OCI-M1 (cell line): ENCODE measurements at places on chromosomes 2 and 18.

- peak; percentile 27 for DNase-seq
Observed at GRCh38 chr2:144701259-144701658, 181.3 kb upstream of the ZEB2 start.

DNA sequence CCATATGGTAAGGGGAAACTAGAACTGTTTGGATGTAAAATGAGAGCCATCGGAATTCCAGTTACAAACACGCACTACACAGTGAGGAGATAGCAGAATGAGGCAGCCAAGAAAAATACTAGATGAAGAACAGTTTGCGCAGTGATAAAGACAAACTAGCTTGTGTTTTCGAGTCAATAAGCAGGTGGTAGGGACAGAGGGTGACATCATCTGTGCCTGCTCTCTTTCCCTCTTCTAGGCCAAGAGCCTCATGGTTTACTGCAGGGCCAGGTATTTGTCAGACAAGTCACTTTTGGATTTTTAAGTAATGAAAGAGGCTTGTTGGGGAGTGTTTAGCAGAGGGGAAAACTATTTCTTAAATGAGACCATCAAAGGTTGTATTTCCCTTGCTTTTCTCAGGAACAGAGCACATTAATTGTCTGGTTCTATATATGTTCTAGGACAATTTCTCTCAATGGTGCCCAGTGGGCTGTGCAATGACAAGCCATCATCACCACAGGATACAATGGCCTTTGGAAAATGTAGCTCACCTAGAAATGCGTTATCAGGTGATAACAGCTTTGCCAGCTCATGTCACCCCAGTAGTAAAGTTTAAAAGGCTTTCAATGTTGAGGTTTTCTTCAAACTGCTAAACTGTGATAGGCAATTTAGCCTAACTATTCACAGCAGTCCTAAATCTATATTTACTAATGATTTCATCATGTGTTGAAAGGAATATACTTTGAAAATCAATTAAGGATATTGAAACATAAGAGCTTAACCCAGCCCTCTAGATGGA lies 1210.3 kb upstream of the ZEB2 start:
- peak; percentile 34 for DNase-seq

DNA sequence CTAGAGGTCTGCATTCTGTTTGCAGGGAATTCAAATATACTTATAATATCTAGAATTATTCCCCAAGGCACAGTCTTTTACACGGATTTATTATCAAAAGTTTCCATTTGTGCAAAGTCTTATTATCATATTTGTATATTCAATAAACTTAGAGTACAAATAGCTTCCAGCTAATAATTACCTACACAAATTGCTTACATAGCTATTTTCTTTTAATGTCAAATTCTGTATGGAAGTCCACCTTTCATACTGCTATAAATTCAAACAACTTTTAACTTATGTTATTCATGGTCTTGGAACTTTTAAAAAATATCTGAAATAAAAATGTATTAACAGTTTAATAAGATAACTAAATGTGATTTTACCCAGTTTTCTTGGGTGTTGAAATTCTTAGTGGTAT lies 13.1 kb downstream of the CHST9 start:
- DNase-seq: no peak

DNA sequence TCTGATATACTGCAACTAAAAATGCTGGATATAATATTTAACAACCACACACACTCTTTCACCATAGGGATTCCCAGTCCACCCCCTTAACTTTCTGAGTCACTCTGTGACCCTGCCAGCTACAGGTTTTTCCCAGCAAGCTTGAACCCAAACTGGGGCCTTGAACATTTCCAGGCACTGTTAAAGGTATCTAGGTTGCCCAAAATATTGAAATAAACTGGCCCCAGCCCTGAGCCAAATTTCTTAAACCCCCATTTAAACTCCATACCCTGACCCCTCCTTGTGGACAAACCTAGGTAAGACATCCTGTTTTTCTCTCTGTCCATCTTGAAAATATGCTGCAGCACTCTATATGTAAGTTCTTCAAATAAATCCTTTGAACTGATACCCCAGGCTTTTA lies 19.7 kb upstream of the DCTN1 start:
- DNase-seq: peak; percentile 62

DNA sequence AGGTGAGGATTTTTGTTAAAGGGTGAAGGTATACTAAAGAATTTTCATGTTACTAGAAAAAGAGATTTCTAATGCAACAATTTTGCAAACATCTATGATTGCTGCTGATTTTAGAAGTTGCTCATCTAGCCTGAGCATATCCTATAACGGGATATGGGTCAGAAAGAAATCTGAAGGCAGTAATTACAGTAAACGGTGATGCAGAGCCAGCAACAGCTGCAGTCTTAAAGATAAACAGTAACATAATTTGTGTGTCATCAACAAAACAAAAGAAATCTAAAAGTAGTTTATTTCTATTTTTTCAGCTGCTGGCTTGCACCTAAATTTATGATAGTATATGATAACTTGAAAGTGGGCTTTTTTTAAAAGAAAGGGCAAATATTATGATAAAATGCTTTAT lies 215.7 kb downstream of the SLC4A10 start:
- DNase-seq: no peak

GRCh38 chr2:74242354-74243071 lies 44.1 kb downstream of the MTHFD2 start:
- peak; percentile 6 for DNase-seq

GRCh38 chr2:73004466-73004865 lies 67.0 kb downstream of the SFXN5 start:
- DNase-seq: no peak

DNA sequence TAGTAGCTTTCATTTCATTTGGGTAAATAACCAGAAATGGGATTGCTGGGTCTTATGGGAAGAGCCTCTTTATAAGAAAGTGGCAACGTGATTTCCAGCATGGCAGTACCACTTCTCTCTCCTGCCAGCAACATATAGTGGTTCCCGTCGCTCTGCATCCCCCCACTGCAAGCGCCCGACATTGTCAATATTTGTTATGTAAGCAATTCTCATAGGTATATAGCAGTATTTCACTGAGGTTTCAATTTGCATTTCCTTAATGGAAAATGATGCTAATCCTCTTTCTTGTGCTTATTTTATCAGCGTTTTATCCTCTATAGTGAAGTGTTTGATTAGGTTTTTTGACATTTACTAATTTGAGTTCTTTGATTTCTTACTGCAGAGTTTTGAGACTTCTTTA lies 36.0 kb upstream of the FAHD2A start:
- DNase-seq: no peak

DNA sequence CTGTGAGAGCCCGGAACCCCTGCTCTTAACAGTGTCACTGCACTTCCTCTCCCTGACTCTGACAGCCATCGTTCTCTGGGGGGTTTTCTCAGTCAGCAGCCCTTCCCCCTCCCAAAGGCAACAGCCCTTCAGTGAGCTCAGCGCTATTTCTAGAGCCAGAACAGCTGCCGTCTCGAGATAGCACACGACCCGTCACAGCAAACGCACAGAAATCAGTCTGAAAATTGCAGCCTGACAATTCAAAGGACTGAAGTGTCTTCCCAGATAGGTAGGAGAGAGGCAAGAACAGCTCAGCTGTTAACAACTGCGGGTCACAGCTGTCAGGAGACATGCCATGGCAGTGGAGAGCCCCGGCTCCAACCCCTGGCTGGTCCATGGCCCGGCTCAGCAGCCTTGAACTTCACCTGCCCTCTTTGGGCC lies 45.4 kb downstream of the ST8SIA5 start:
- DNase-seq: peak; percentile 96

DNA sequence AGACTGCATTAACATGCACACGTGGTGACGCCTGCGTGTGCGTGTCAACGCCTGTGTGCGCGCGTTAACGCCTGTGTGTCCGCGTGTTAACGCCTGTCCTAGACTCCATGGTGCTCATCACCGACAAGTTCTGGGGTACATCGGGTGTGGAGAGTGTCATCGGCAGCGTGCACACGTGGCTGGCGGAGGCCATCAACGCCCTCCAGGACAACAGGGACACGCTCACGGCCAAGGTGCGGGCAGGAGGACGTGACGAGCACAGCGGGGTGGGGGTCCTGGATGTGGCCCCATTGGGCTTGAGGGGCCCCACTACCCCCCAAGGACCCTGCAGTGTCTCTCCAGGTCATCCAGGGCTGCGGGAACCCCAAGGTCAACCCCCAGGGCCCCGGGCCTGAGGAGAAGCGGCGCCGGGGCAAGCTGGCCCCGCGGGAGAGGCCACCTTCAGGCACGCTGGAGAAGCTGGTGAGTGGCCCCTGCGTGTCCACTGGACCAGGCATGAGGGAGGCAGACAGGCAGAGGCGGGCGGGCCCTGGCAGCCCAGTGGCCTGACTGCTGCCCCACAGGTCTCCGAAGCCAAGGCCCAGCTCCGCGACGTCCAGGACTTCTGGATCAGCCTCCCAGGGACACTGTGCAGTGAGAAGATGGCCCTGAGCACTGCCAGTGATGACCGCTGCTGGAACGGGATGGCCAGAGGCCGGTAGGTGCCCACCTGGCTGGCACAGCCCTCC lies 29.2 kb downstream of the GPC1 start:
- DNase-seq: no peak

GRCh38 chr2:189545418-189545817 lies 35.2 kb downstream of the SLC40A1 start:
- DNase-seq: no peak

- DNase-seq: no peak
Observed at GRCh38 chr2:231503766-231504165, 26.5 kb downstream of the NMUR1 start.

DNA sequence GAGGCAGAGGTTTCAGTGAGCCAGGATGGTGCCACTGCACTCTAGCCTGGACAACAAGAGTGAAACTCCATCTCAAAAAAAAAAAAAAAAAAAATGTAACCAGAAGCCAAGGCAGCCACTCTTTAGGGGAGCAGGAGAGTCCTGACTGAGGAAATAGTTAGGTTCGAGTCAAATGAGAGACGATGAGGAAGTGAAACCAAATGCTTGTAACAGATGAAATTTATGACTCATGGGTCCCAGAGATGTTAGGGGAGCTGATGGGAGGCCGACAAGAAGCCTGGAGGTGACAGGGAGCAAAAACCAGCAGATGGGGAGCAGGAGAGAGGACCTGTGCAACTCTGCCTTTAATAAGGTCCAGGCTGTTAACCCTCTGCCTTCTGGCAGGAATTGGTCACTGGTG lies 756.1 kb upstream of the DDX18 start:
- DNase-seq: peak; percentile 39

GRCh38 chr2:85505551-85506238 lies 33.3 kb upstream of the MAT2A start:
- DNase-seq: no peak

GRCh38 chr2:156457523-156458517 lies 21.6 kb downstream of the GPD2 start:
- no peak for DNase-seq

GRCh38 chr2:174527101-174527721 lies 40.4 kb upstream of the GPR155 start:
- DNase-seq: no peak

DNA sequence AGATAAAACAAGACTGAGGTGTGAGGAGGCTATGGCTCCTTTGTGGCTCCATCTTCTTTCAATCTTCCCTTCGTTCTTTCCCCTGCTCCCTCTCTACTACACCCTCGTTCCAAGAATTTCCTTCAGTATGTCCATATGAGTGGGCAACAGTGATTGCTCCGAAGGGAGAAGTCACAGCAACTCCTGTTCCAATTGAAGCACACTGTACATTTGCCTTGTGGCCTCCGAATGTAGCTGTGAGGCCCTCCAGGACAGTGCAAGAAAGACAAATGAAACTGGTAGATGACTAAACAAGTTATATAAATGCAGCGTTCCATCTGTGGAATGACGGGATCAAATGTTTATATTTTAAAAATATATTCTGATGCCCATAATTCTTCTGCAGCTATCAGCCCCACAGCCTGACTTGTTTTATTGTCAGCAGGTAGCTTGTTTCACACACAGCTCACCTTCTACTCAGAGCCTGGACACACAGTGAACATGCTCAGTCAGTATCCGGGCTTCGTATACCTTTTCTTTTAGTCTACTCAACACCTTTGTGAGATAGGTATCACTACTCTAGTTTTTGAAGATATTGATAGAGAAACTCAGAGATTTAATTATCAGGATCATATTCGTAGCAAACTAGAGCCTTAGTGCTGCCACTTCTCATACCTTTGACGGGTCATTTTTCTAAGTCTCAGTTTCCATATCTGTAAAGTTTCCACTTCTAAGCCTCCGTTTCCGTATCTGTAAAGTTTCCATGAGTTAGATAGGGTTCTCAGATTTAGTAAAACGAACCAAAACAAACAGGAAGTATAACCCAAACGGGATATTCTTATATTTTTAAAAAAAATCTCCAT lies 216.7 kb upstream of the STON1 start:
- peak; percentile 66 for DNase-seq

- no peak for DNase-seq
Observed at GRCh38 chr2:66495788-66496640, 61.1 kb downstream of the MEIS1 start.

DNA sequence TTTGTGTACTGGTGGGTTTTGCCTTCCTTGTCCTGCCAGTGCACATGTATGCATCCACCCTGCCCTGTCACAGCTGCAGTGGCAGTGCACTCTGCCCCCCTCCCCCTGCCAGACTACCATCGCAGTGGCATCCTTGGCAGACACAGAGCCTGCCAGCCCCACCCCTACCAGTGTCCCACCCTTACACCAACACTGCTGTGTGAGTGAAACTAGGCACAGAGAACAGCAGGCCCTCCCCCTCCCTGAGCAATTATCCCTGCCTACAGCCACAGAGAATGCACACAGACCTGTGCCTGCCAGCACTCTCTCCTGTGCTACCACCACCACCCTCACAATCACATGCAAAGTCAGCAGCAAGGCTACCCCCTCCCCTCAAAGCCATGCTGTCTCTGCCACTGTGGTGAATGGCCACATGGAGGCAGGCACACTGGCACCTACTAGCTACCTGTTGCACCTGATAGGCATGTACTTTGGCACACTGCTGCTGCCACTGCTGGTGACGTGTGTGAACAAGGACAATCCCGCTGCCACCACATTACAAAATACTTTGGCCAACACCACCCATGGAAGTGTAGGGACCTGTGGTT lies 239.8 kb downstream of the CALCRL start:
- DNase-seq: no peak

- no peak for DNase-seq
Observed at GRCh38 chr2:203599509-203599908, 64.4 kb upstream of the RAPH1 start.

DNA sequence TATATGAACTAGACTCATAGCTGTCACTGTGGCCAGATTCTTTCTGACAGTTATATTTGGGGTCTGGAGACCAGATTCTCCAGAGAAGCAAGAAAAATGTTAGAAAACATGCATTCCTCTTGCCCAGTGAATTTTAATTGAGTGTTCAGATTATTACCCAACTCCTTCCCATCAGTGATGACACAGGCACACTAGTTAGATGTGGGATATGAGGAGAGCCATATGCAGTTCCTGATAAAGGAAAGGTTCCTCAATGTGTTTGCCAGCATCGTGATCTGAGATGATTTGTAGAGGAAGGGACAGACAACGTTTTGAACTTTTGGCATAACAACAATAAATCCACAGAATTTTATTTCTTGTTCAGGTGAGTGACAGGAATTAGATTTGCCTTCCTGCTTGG lies 308.6 kb downstream of the PIEZO2 start:
- peak; percentile 94 for DNase-seq
